ENCODE measurements at places on chromosomes 4 and X.

DNA sequence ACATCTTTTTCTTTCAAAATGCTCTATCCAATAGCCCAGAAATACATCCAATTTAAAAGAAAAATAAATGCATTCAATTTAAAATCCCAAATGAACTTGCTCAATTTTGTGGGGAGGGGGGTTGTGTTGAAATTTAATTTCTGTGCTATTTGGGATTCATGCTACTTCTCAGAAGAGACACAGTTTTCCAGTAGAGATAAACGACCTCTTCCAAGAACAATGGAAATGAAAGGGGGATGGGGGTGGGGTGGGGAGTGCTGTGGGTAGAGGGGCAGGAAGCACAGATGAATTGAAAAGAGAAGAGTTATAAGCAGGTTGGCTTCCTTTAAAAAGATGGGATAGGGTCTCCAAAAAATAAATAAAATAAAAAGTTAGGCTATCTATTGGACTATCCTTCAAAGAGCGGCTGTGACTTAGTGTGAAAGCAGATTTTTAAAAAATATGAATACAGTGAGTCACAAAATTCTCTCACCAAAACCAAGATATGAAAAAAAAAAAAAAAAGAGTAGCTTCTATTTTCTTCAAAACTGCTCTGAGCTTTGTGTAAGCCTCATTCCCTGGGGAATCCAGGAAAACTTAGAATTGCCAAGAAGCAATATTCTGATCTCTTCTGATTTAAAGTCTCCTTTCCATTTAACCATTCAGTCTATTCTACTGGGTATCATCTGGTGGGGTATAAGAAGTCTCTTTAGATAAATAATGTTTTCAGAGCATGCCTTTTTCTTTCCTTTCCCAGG lies 324.3 kb downstream of the PTTG2 start:
- DNase-seq: no peak

- no peak for DNase-seq
These were observed 7.7 kb upstream of the ZNF81 start for GRCh38 chrX:47828984-47829383.

DNA sequence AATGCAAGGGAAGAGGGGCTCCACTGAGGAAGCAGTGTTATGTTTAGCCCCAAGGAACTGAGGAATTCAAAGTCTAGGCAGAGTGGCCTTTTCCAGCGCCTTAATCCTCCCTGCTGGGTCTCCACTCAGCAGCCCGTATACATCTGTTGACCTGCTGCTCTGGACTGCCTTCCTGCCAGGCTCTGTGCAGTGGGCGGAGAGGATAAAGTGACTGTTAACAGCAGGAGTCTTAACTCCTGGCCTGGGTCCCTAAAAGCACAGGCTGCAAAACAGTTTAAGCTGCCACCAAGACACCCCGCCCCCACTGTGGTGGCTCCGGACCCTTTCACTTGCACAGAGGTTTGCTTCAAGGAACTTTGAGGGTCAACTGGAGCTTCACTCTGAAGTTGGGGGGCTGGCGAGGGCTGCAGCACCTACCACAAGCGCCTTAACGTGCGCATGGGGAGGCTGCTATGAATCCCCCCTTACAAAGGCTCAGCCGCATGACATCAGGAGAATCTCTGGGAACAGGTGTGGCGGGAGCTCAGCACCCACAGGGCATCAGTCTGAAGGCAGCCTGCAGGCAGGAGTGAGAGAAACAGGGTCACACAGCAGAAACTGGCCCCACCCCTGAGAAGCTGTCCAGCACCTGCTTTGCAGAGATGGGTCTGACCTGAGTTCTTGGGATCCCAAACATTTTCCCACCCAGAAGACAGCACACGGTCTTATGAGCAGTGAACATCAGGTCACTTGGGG lies 358.2 kb upstream of the GATB start:
- no peak for DNase-seq

DNA sequence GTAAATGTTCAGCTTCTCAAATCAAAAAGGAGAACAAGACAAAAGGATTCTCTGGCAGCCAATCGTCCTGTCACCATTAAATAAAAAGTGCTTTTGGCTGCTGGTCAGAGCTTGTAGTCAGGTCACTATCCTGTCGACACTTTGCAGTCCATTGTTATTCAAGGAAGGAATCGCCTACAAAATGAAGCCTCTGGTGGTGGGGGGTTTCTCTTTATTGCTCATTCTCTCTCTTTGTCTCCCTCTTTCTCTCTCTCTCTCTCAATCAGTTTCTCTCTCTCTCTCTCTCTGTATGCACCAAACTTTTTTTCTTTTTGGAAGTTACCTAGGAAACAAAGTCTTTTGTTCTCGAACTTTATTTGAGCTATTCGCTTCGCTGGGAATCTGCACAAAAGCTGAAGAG lies 17.6 kb upstream of the SCML1 start:
- no peak for DNase-seq

DNA sequence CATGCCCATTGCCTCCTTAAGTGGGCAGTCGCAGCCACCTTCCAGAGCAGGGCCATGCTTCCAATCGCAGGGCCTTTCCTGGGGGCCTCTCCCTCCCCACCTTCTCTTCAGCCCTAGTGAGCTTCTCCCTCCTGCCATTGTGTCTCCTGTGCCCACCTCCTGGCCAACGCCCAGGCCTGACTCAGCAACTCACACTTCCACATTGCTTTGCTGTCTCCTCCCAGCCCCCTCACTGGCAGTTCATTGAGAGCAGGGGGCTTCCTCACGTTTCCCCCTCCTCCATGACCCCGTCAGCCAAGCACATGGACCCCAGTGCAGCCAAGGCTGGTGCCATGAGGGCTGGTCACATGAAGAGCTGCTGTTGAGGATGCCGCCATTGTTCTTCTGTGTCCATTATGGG lies 25.9 kb downstream of the HTRA3 start:
- no peak for DNase-seq

- DNase-seq: no peak
These were observed 841.9 kb upstream of the HS3ST1 start for GRCh38 chr4:12270546-12270945.

DNA sequence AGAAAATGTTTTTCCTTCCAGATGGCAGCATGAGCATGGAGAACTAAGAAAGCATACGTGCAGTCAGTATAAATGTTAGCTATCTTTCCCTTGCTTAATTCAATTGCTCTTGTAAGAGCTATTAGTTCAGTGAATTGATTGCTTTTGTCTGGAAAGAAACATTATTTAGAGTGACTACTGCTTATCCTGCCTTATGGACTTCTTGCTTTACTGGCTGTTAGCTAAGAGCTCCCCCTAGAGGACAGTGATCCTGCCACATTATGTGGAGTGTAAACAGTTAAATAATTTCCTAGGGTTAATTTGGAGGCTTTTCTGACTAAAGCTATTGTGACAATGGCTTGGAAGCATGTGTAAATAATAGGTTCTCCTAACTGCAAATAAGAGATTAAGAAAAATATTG lies 1402.4 kb downstream of the FAM133A start:
- DNase-seq: no peak

GRCh38 chrX:120446498-120446897 lies 22.6 kb downstream of the LAMP2 start:
- DNase-seq: no peak

- no peak for DNase-seq
These were observed 423.5 kb upstream of the CTSO start for GRCh38 chr4:156377036-156377710.

GRCh38 chrX:125673758-125674157 lies 354.1 kb downstream of the TEX13C start:
- DNase-seq: no peak

DNA sequence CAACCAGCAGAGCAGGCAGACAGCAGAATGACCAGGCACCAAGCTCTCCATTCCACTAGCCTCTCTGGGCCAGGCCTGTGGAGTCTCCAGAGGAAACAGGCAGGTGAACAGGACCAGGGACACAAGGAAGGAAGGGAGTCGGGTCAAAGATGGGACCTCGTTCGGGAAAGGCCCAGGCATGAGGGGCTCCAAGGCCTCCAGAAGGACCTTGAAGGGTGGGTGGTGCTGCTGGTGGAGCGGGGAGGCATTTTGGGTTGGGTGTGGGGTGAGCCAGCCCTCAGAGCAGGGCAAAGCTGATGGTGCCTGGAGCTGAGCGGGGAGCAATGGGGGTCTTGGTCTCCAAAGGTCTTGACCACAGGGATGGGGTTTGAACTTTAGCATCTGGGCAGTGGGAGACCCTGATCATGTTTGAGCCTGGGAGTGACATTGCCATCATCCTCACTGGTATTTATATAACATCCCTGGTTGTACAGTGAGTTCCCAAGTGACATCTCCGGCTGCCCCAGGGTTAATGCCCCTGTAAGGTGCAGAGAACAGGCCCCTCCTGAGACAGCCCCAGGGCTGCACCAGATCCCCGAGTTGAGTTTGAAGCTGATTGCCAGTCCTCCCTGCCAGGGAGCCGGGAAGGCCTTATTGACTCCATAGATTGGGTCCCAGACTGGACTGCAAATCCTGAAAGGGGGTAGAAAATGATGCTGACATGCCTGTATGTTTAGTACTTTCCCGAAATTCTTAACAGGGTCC lies 52.7 kb downstream of the PSAPL1 start:
- no peak for DNase-seq

DNA sequence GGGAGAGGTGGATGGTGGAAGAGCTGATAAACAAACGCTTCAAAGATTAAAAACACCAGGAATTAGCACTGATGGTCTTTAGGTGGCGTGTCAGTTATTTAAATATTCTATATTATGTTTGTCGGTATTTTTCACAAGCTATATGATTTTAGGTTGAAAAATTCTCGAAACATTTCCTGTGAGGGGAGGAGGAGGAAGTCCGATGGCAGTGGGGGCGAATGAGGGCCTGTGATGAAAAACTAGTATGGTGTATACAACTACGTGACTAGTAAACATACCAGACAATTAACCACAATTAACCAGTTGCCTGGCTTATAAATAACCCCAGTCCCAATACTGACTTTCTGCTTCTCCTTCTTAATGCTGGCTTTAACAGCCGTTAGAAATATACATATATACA lies 595 bp upstream of the NAP1L2 start:
- DNase-seq: no peak

DNA sequence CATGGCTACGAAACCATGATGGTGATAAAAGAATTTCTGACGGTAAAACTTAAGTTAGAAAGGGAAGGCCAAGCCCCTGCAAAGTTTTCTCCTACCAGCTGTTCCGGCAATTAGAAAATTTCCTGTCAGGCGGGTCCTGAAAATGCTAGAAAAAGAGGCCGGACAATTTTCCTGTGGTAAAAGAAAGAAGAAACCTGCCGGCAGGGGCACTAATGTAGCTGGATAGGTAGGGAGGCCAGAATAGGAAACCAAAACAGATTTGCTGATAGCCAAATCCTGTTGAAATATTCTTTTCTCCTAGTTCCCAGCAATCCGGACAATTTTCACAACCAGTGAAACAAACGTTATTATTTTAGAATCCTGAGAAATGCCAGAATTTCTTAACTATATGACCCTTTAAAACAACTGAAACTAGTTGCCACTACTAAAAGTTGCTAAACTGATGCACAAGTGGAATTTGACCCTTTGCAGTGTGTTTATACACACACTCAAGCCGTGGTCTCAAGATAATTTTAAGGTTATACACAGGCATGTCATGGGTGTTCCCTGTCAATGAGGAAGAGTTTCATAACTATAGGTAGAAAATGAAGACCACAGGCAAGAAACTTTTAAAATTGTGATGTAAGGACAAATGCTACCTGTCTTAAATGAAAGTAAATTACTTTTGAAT lies 47.7 kb downstream of the RPS6KA3 start:
- no peak for DNase-seq

- peak; percentile 45 for DNase-seq
These were observed 194.0 kb downstream of the GASK1B start for GRCh38 chr4:157978680-157979361.

GRCh38 chr4:176277162-176277904 lies 8.3 kb upstream of the ASB5 start:
- no peak for DNase-seq

DNA sequence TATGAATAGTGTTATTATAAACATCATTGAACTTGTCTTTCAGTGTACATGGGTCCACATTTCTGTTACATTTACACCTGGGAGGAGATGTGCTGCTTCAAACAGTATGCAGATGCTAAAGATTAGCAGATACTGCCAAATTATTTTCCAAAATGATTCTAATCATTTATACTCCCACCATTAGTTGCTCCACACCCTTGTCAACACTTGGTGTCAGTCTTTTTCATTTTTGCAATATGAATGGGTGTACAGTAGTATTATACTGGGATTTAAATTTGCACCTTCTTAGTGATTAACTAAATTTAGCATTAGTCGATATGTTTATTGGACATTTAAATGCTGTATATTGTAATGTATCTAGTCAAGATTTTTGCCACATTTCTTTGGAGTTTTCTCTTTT lies 131.6 kb upstream of the GRID2 start:
- DNase-seq: no peak

DNA sequence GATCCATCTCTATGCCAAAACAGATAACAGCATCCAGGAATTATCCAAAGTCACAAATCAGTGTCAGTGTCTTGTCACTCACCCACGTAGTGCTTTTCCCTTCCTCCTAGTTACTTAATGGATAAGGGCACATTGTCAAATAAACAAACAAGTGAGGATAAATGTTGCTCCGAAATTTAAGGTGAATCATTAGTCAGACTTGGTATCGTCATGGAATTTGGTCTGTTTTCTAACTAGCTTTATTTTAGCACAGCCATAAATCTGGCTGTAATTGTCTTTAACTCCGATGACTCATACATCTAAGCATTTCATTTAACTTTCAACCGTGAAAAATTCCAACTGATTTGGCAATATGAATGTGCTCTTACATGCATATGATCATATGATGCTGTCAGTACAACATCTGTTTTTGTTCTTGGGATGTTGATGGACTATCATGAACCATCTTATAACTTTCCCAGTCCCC lies 83.3 kb downstream of the SNCA start:
- no peak for DNase-seq

GRCh38 chr4:168737806-168738172 lies 240.9 kb downstream of the PALLD start:
- no peak for DNase-seq

DNA sequence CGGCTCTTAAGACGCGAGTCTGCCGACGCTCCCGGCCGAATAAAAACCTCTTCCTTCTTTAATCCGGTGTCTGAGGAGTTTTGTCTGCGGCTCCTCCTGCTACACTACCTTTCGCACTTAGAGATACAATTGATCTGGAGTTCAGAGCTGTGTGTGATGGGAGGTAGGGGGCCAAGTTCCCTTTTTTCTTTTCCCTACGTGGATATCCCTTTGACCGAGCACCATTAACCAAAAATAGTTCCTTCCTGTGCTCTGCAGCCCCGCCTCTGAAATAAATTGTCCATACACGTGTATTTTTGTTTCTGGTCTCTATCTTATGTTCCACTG lies 555 bp upstream of the PGM2 start:
- DNase-seq: no peak

DNA sequence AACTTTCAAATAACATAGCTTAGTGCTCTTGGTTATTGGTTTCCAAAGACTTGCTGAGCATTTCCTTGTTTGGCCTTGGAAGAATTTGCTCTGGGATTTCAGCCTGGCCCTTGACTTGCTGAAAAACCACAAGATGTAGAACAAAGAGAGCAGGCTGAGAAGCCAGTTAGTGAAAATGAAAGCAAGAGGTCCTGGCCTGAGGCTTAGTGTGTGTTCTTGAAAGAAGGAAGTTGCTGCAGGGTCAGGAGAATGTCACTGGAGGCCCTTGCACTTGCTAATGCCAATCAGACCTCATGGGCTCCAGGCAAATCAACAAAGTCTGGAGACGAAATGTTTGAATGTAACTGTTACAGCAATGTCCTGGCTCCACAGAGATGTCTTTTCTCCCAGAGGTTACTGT lies 79.4 kb downstream of the SYNPO2 start:
- DNase-seq: no peak

GRCh38 chr4:187424636-187425035 lies 570.9 kb upstream of the ZFP42 start:
- DNase-seq: no peak

GRCh38 chr4:152937336-152938236 lies 1.5 kb downstream of the FHDC1 start:
- peak; percentile 82 for DNase-seq
